ENCODE measurements at places on chromosomes 3 and 15.
A peak's percentile ranks its signal among the peaks of the same experiment; 100 is the strongest.

DNA sequence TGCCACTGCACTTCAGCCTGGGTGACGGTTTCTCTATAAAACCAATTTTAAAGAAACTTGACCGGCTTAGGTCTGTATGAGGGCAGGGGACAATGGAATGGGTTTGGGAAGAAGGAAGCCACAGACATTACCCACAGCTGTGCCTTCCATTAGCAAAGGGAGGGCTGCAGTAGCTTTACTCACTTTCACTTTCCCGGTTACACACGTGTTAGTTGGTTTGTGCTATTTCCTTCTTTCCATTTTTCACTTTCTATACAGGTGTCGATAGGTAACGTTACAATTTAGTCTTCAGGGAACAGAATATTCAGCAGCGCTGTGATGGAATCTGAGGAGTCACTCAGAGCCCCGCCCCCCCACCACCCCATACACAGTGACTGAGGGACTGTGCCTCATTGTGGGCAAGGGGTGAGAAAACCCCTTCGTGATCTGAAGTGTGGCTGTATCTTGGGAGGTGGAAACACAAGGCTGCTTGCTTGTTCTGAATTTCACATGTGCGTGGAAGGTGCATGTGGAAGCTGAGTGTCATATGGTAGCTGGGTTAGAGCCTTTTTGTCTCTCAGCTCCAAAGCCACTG lies 44.8 kb upstream of the RPL32 start:
- no peak for DNase-seq

- no peak for DNase-seq
These were observed 38.6 kb downstream of the TAFA4 start for GRCh38 chr3:68893600-68894239.

DNA sequence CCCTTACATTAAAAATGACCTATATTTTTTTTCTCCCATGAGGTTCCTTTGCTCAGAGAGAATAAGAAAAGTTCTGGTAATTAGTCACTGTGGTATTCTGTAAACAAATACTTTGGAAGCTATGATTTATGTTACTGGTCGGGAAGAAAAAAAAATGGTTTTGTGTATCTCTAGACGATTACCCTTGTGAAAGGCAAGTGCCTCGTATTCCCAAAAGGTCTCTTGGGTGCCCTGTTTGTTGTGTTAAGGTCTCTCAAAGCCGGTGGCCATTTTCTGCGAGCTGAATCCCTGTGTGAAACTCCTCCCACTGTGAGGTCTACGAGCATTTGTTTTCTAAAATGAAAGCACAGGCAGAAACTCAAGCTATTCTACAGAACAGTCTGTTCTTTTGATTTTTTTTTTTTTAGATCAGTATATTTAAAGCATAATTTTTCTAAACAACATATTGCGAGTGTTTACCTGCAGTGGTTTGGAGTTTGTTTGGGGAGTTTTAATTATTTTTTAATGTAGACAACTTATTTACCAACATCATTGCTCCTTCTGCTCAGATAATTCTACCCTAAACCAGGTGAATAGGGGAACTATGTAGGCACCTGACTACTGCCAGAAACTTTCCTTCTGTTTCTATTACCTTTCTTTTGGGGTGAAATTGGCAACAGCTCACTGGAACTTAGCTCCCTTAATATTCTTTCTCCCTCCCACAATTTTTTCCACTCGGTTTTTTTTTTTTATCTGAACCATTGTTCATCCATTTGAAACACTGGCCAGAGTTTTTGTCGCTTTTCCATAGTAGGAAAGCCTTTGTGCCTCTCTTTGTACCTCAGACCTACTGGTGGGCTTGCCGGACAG lies 44.0 kb downstream of the ZBTB38 start:
- peak; percentile 21 for DNase-seq

DNA sequence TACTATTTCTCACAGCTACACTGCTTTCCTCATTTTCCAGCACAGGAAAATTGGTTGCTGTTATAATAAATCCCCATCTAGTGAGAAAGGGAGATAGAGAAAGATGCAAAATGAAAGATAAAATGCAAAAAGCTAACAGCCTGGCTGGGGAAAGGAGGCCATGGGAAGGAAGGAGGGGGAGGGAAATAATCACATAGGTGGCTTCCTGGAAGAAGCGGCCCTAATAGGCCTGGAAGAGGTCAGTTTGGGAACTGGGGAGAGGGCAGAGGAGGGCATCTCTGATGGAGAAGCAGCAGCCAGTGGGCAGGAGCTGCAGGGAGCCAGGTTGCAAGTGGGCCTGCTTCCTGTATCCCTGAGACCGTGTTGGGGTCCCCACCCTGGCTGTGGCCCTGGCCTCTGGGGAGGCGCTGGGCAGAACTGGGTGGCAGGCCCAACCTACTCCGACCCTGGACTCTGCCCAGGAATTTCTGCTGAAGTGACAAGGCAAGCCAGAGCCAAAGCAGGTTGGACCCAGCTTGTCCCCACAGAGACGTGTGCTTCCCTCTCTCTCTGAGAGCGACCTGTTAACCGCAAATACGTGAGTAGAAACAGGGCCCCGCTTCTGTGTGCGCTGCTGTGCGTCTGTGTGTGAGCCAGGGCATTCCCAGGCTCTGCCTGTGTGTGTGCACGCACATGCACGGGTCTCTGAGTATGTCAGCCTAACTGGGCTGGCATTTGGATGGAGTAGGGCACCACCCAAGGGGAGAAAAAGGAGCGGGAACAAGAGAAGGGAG lies 1.9 kb downstream of the SLC28A1 start:
- DNase-seq: no peak

- no peak for DNase-seq
These were observed at the start of the genes CHDH and IL17RB for GRCh38 chr3:53846134-53846850. TSS of gene CHDH (minus strand) at chr3:53846419. CDS start at chr3:53824008, 22,411 bp downstream. TSS of gene IL17RB (plus strand) at chr3:53846568. CDS start at chr3:53846589, 21 bp downstream.

GRCh38 chr3:172201870-172202236 lies 162.5 kb downstream of the FNDC3B start:
- no peak for DNase-seq
